ENCODE measurements at places on chromosomes 6 and 20. TPM values are rescaled to one million over a fixed set of nuclear protein-coding genes. Genes with fewer than 3 reads are reported as not detected.

The TNF gene
- 4.3 TPM for total RNA-seq

The FAM209B gene
- total RNA-seq: not detected

The PSMB1 gene
- 169 TPM for total RNA-seq

The POU3F2 gene
- total RNA-seq: not detected

The CRISP3 gene
- not detected for total RNA-seq

The PRL gene
- not detected for total RNA-seq

The ENPP1 gene
- 0.72 TPM for total RNA-seq

The C4A gene
- total RNA-seq: 1.4 TPM

The KCNQ2 gene
- total RNA-seq: not detected

The MEI4 gene
- total RNA-seq: 0.24 TPM

The PRSS16 gene
- 5.5 TPM for total RNA-seq

The SYNDIG1 gene
- total RNA-seq: not detected

The ELOVL2 gene
- total RNA-seq: under 0.01 TPM

The PTK7 gene
- 121 TPM for total RNA-seq

The TRERF1 gene
- 0.96 TPM for total RNA-seq

The OOEP gene
- total RNA-seq: not detected

The OPRM1 gene
- total RNA-seq: not detected

The LKAAEAR1 gene
- not detected for total RNA-seq

The FAM83C gene
- under 0.01 TPM for total RNA-seq

The DNAAF9 gene
- 6.8 TPM for total RNA-seq

The C6orf15 gene
- total RNA-seq: not detected

The PAK5 gene
- not detected for total RNA-seq

The MKKS gene
- total RNA-seq: 4.3 TPM

The SPEF1 gene
- not detected for total RNA-seq

The LTB gene
- total RNA-seq: not detected

The PSORS1C2 gene
- total RNA-seq: not detected

The SPATA2 gene
- total RNA-seq: 0.96 TPM

The BMP2 gene
- 12.6 TPM for total RNA-seq

The ADGRG6 gene
- total RNA-seq: 21.7 TPM

The CITED2 gene
- total RNA-seq: 26.7 TPM

The STMND1 gene
- not detected for total RNA-seq
